NCI-H345 (cell line): ENCODE measurements at places on chromosomes 1 and 21.

DNA sequence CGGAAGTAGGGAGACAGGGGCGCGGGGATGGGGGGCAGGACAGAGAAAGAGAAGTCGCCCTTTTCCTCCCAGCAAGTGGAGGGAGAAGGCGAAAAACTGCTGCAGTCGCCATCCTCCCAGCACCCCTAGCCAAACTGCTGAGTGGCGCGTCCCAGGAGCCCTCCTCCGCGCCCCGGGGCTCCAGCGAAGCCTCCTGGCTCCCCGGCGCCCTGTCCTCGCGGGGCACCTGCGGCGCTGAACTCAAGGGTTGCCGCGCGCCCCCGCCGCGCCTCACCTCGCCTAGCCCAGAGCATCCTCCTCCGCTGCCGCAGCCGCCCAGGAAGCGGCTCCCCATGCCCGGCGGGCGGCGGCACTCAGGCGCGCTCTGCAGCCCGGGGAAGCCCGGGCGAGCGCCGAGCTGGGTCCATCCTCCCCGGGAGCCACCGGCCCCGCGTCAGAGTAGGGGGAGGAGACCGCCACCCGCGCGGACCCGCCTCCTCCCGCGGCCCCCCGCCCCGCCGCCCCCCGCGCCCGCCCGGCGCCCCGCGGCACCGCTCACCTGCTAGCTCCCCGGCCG lies at the start of gene DAB1:
DAB1 (minus strand) TSS at position 405 of the 556 bp plus-strand sequence. CDS start 133,030 bp downstream, outside the sequence.
- peak; percentile 44 for DNase-seq

GRCh38 chr1:3683992-3684391 lies 31.7 kb downstream of the TP73 start:
- no peak for DNase-seq

DNA sequence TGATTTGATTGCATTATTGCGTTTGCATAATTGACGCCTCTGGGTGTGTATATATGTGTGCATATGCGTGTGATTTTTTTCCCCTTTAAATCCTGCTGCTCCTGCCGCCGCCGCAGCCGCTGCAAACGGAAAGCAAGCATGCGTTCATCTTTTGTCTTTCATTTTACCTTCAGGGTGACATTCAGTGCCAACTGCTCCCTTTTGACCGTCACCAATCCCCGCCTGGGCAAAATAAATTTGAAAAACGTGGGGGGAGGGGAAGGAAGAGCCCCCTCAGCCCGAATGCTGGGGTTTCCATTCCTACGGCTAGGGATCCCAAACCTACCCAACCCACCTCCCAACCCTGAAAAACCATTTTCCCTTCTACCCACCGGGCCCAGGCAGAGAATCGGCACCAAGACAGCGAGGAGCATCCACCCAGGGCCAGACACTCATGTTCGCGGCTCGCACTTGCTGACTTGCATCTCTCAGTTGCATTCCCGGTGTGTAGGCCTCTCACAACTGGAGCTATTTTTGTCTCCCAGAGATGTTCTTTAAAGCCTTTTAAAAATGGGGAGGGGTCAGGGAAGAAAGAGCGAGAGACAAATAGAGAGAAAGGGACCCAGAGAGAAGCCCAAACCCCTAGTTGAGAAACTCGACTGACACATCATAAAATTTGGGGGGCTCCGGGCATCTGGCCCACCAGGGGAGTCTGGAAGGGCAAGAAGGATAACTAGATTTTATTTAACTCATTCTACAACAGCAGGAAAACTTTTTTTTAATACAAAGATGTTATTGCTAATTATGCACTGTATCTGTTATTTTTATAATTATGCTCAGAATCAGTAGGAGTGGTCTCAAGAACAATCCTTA lies 367.1 kb upstream of the ESRRG start:
- DNase-seq = peak; percentile 32

DNA sequence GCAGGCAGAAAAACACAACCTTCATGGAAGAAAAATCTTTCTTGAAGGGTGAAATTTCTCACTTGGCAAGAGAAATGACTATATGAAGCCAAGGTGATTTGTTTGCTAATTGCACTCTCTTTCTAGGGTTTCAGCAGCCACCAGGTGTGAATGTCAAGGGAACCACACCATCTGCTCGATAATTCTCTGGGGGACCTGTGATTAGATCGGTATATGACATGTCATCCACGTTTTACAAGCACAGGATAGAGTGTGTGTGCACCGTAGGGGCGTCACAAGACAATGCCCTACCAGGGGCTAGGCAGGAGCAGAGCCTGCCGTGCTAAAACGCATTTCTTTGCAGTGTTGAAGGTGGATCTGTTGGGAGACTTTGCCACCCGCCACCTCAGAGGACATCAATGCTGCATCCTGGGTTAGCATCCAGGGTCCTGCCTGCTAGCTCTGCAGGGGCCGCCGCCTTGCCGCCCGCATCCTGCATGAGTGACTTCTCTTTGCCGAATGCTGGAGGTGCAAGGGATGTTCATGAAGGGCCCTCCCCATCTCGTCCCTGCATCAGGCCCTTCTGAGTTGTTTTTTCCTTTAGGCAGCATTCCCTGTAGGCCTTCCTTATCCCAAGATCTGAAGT lies 37.8 kb upstream of the CCSAP start:
- DNase-seq = peak; percentile 41

- DNase-seq = no peak
These were observed 162.7 kb upstream of the COL6A1 start for GRCh38 chr21:45818904-45819285.

DNA sequence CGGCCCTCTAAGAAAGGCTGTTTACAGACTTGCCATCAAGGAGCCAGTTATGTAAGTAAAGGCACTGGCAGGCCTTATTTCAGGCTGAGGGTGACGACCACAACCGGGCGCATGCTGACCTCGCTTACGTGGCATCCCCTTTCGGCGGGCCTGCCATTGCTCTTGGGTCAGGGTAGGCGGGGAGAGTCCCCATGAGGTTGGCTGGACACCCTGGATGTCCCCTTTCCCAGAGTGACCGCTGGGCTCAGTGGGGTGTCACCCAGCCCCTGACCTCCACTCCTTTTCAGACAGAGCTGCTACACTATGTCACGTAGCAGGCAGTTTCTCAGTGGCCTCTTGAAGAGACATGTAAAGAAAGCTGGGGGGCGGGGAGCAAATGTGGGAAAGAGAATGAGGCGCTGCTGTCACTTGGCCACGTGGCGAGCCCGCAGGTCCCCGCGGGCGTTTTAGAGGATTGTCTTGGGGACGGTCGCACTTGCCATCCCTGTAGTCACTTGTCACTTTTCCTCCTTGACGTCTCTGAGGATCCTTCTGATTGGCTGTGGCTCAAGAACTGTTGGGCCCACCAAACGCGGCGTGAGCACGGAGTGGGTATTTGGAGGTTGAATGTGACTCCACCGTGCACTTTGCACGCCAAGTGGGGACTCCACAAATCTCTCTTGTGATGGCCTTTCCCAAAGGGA lies 42.2 kb downstream of the SLC37A1 start:
- DNase-seq = no peak

- peak; percentile 55 for DNase-seq
These were observed 61.0 kb downstream of the IER5 start for GRCh38 chr1:181149326-181150125.

DNA sequence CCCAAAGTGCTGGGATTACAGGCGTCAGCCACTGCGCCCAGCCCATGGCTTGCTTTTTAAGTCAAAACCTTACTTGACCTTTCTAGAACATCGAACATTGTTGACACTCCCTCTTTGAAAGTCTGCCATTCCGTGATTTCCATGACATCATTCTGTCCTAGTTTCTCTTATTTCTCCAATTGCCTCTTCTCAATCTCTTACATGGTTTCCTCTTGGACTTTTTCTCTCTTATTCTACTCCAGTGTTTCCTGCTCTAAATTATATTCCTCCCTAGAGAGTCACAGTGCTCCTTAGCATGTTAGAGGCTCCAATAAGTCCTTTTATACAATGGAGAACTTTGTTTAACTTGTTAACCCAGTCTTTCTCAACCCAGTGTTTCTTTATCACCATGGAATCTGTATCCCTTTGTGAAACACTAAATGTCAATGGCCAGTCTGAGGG lies 25.5 kb downstream of the JAM2 start:
- no peak for DNase-seq
